ENCODE measurements at places on chromosomes 2 and 18.

DNA sequence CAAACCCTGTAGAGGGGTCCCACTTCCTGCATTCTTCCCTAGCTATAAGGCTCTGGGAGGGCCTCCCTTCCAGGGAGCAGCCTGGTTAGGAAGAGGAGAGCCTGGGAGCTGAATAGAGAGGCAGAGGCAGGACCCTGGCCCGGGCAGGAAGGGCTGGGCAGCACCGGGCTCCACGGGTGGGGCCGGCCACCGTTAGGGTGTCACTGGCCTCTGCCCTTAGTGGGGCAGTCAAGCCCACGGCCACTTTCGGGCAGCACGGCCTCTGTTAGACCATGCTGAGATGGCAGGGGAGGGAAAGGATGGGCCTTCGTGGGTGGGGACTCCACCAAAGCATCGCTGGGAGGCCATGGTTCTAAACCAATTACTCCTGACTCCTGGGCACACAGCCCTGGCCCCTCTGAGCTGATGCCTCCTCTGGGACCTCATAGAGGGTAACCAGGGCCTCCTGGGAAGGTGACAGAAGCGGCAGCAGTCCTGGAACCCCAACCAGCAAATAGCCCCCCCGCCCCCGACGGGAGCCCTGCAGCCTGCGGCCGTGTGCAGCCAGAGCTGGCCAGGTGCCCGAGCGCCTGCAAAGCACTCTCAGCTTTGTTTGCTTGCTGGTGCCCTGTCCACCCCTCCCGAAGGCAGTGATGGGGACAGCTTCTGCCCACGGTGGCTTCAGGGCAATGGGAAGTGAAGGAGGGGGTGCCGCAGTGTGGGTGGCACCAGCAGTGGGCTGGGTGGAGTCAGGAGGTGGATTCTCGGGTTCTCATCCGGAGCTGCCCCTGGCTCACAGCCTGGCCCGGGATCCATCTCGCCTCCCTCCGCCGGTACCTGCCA lies 16.3 kb upstream of the HPCAL1 start:
- no peak for DNase-seq

GRCh38 chr2:48312126-48312525 lies 217.8 kb upstream of the STON1 start:
- no peak for DNase-seq

- DNase-seq = peak; percentile 19
These were observed 3.0 kb upstream of the IRS1 start for GRCh38 chr2:226802573-226802972.

DNA sequence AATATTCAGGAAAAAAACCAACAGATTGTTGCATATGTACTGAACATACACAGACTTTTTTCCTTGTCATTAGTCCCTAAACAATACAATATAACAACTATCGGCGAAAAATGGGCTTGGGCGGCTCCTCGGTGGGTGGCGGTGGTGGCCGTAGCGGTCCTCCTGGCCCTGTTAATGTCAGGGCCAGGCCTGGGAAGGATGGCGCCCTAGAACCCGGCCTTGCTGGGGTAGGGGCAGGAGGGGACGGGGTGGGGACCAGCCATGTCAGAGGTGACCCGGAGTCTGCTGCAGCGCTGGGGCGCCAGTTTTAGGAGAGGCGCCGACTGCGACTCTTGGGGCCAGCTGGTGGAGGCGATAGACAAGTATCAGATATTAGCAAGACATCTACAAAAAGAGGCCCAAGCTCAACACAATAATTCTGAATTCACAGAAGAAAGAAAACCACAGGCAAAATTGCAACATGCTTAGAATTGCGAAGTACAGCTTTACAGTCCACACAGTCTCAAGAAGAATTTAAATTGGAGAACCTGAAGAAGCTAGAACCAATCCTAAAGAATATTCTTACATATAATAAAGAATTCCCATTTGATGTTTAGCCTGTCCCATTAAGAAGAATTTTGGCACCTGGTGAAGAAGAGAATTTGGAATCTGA lies 36.5 kb downstream of the ROCK2 start:
- DNase-seq = no peak

- DNase-seq = no peak
These were observed 66.4 kb downstream of the CDH7 start for GRCh38 chr18:65817178-65817577.

- no peak for DNase-seq
These were observed 11.3 kb upstream of the DES start for GRCh38 chr2:219406861-219407230.

GRCh38 chr2:42978175-42978886 lies 185.9 kb upstream of the HAAO start:
- no peak for DNase-seq

GRCh38 chr2:11777066-11777782 lies 30.8 kb downstream of the LPIN1 start:
- DNase-seq = no peak

- peak; percentile 69 for DNase-seq
These were observed 553 bp downstream of the TIGD1 start for GRCh38 chr2:232549655-232550353.

GRCh38 chr2:9230051-9230802 lies 23.6 kb downstream of the ASAP2 start:
- DNase-seq = no peak

Data from KG1 (cell line).